ENCODE measurements at places on chromosomes 2 and 18.

GRCh38 chr2:44663471-44664073, 277.9 kb upstream of the SIX3 start:
- no peak overlapping the region for H3K4me3 ChIP-seq
- no peaks in the 10 kb centered on the region for H3K4me1 ChIP-seq
- H3K27me3 ChIP-seq, result no peaks in the 10 kb centered on the region

- H3K4me3 ChIP-seq, result peak overlapping the region; percentile 90
- H3K27ac ChIP-seq, result peak overlapping the region; percentile 97
- no peak for DNase-seq
- H3K4me1 ChIP-seq, result peaks cover 17% of the 10 kb centered on the region
Observed at GRCh38 chr2:148643421-148643820, 1.1 kb upstream of the EPC2 start.

- H3K4me3 ChIP-seq, result no peak overlapping the region
- no peaks in the 10 kb centered on the region for H3K4me1 ChIP-seq
- no peak overlapping the region for H3K27ac ChIP-seq
Observed at GRCh38 chr2:116754381-116755101, 1060.0 kb upstream of the DDX18 start.

DNA sequence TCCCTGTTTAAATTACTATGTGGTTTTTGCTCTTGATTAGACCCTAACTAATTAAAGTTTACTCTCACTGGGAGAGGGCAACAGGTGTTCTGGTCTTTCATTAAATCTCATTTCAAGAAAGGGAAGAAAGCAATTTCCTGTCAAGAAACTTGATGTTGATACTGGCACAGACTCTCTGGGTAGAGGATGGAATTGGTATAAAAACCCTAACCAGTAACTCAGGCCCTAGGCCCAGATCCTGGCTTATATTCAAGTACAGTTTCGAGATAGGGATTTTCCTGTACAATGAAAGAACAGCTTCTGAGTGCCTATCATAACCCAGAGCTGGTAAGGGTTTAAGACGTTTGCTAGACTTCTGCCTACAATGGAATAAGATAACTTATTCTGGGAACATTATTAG, 61.6 kb upstream of the ACYP2 start:
- peaks cover 16% of the 10 kb centered on the region for H3K4me1 ChIP-seq
- peak overlapping the region; percentile 59 for H3K4me3 ChIP-seq
- no peaks in the 10 kb centered on the region for H3K27me3 ChIP-seq
- H3K36me3 ChIP-seq, result no peaks in the 10 kb centered on the region
- peak overlapping the region; percentile 87 for H3K27ac ChIP-seq

DNA sequence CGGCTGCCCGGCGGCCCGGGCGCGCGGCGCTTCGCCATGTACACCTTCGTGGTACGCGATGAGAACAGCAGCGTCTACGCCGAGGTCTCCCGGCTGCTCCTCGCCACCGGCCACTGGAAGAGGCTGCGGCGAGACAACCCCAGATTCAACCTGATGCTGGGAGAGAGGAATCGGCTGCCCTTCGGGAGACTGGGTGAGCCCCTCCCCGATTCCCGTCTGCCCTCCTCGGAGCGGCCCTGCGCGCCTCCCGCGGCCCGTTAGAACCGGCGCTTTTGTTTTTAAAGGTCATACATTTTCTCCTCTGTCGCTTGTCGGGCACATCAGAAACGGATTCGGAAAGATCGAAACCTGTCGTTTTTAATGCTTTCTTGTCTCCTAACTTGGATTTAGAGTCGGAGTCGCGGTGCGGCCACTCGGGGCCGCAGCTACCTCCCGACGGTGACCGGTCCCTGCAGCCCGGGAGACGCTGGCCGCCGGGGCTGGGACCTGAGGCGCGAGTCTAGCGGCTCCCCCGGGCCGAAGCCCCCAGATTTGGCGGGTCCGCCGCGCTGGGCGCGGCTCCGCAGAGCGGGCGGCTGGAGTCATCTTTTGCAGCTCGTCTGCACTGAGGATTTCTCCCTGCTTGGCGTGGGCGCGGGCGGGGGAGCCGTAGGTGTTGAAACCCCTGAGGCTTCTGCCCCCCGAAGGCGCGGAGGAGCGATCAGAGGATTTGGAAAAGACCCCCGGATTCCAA, 519 bp downstream of the TTL start:
- H3K4me1 ChIP-seq, result peaks cover 24% of the 10 kb centered on the region
- H3K4me3 ChIP-seq, result peak overlapping the region; percentile 86
- peak; percentile 7 for DNase-seq
- H3K27me3 ChIP-seq, result no peaks in the 10 kb centered on the region
- peak overlapping the region; percentile 66 for H3K27ac ChIP-seq
- H3K36me3 ChIP-seq, result peaks cover 9% of the 10 kb centered on the region

GRCh38 chr2:157258520-157259326, 1.2 kb downstream of the GALNT5 start:
- H3K27ac ChIP-seq, result no peak overlapping the region
- no peaks in the 10 kb centered on the region for H3K4me1 ChIP-seq
- no peak for DNase-seq
- no peak overlapping the region for H3K4me3 ChIP-seq
- H3K27me3 ChIP-seq, result no peaks in the 10 kb centered on the region
- H3K36me3 ChIP-seq, result no peaks in the 10 kb centered on the region

GRCh38 chr18:9876867-9877654, 8.7 kb upstream of the TXNDC2 start:
- H3K4me1 ChIP-seq, result no peaks in the 10 kb centered on the region
- peaks cover 45% of the 10 kb centered on the region for H3K27me3 ChIP-seq
- H3K27ac ChIP-seq, result no peak overlapping the region
- no peak overlapping the region for H3K4me3 ChIP-seq
- no peaks in the 10 kb centered on the region for H3K36me3 ChIP-seq
- DNase-seq, result no peak

- no peak for DNase-seq
Observed at GRCh38 chr2:189797902-189798301, 13.7 kb downstream of the PMS1 start.

- no peak for DNase-seq
- H3K4me1 ChIP-seq, result no peaks in the 10 kb centered on the region
- H3K27ac ChIP-seq, result no peak overlapping the region
- H3K36me3 ChIP-seq, result no peaks in the 10 kb centered on the region
- H3K4me3 ChIP-seq, result no peak overlapping the region
Observed at GRCh38 chr2:45026924-45027450, 17.7 kb upstream of the SIX2 start.

All from effector memory CD8-positive, alpha-beta T cell (primary cell).